ENCODE measurements at places on chromosomes 3 and 15.
A peak's percentile ranks its signal among the peaks of the same experiment; 100 is the strongest.

- DNase-seq = no peak
Observed at GRCh38 chr3:42116466-42116865, 25.3 kb downstream of the TRAK1 start.

GRCh38 chr15:41474436-41474835, 19.2 kb upstream of the ITPKA start:
- no peak for DNase-seq

GRCh38 chr3:101117465-101117864, 124.2 kb upstream of the ABI3BP start:
- no peak for DNase-seq

- DNase-seq = no peak
Observed at GRCh38 chr3:54273791-54274190, 151.4 kb downstream of the CACNA2D3 start.

- no peak for DNase-seq
Observed at GRCh38 chr15:90421527-90421926, 33.5 kb downstream of the IQGAP1 start.

GRCh38 chr3:155676252-155676981, 68.5 kb downstream of the PLCH1 start:
- peak; percentile 72 for DNase-seq

DNA sequence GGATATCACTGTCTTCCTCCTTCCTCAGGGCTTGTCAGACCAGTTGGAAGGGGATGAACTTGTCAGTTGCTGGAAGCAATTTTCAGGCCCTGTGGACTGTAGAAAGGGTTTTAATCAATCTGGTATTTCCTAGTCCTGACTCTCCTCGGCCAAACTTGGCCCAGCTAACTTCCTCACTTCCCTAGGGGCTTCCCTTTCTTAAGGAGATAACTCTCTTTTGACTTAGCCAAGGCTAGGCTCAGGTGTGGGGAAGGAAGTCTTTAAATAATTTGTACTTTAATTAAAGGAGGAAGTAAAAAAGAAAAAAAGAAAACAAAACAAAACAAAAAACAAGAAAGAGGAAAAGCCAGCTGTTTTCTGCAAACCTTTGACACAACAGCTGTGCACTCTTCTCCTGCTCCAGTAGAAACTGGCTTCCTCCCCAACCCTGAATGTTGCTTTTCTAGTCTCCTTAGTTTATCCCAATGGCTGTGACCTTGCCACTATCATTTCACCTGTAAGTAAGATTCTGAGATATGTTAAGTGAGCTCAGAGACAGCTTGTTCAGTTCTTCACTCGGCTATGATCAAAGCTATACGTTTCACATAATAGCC, 53.0 kb upstream of the ST3GAL6 start:
- DNase-seq = no peak

DNA sequence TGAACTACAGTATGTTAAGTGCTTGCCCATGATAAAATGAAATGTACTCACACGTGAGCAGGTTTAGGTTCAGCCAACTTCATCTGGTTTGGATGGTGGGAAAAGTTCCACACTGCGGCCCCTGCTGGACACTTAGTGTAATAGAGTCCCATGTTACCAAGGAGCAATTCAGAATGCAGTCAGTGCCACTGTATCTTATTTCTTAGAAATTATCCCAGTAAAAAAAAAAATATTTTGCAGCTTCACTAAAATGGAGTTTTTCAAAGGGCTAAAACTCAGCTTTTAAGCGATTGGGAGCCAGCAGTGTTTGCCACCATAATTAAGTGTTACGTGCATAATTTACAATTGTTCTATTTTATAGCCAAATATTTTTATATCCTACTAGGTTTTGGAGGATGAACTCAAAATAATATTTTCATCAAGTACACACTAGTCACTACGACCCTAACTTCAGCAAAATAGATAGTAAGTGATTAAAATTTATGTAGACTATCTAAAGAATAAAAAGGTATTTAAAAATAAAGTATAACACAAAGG, 371.7 kb upstream of the GBE1 start:
- peak; percentile 41 for DNase-seq

- no peak for DNase-seq
Observed at GRCh38 chr3:72434296-72434695, 413.9 kb downstream of the SHQ1 start.

GRCh38 chr3:25586167-25586505, 78.6 kb downstream of the TOP2B start:
- DNase-seq = no peak

GRCh38 chr3:173253471-173253870, 112.4 kb upstream of the SPATA16 start:
- no peak for DNase-seq

DNA sequence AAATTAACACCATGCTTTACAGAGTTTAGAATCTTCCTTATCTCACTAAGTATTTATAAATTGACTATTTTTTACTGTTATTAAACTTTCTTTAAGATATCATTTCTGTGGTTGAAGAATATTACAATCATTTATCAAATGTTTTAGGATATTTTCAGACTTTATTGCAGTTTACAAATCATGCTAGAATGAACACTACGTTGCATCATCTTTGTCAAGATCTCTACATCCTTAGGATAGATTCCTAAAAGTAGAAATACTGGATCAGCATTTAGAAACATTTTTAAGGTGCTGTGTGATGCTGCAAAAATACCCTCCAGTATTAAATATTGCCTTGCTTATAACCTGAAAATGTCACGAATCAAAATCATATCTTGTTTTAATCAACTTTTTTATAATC, 2.5 kb upstream of the PLD1 start:
- DNase-seq = no peak

GRCh38 chr15:101499863-101500713, 10.6 kb upstream of the PCSK6 start:
- DNase-seq = no peak

DNA sequence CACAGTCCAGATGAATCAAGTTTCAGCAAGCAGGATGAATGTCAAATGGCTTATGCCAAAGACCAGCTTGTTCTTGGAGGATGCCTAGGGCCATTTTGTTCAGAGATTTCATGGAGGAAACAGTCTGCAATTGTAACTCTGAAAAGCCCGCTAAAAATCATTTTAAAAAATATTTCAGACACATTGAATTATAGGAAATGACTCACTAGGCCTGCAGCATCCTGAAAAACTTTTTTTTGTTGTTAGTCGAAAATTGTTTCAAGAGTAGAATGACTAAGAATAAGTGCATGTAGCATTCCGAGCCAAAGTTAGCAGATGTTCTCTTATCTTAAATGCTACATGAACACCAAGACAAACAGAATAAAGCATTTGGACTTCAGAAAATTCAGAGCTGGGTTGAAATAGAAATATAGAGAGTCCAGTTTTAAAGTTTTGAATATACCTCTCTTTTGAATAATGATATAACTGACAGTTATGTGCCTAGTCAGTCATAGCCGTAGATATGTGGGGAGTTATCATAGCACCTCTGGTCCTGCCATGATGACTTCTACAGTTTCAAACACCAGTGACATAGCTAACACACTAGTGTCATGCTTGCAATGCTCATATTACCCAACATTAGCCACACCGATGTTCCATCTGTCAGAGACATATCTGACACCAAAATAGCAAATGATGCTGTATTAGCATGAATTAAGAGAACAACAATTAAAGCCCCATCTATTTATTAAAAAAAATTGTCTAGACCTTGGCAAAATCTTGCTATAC, 1462.8 kb upstream of the GBE1 start:
- DNase-seq = no peak

DNA sequence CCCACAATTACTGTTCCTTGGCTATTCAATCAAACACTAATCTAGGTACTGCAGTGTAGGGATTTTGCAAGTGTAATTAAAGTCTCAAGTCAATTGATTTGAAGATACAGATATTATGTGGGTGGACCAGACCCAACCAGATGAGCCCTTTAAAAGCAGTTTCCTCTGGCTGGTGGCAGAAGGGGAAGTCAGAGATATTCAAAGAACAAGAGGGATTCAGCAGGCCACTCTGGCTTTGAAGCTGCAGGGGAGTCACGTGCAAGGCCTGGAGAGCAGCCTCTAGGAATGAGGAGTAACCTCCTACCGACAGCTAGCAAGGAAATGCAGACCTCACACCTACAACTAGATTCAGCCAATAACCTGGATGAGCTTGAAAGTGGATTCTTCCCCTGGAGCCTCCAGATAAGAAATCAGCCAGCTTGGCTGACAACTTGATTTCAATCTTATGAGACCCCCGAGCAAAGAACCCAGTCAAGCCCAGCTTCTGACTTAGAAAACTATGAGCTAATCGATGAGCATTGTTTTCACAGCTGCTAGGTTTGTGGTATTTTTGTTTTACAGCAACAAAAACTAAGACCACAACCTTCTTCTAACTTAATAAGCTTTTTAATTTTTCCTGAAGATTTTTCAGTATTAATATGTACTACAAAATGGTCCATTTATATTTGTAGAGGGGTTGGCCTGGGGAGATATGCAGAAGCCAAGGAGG, 13.4 kb downstream of the HACD2 start:
- DNase-seq = no peak

GRCh38 chr15:39025321-39025720, 460.7 kb upstream of the RASGRP1 start:
- DNase-seq = no peak

GRCh38 chr3:11236588-11237461, 35.4 kb upstream of the ATG7 start:
- DNase-seq = peak; percentile 23

DNA sequence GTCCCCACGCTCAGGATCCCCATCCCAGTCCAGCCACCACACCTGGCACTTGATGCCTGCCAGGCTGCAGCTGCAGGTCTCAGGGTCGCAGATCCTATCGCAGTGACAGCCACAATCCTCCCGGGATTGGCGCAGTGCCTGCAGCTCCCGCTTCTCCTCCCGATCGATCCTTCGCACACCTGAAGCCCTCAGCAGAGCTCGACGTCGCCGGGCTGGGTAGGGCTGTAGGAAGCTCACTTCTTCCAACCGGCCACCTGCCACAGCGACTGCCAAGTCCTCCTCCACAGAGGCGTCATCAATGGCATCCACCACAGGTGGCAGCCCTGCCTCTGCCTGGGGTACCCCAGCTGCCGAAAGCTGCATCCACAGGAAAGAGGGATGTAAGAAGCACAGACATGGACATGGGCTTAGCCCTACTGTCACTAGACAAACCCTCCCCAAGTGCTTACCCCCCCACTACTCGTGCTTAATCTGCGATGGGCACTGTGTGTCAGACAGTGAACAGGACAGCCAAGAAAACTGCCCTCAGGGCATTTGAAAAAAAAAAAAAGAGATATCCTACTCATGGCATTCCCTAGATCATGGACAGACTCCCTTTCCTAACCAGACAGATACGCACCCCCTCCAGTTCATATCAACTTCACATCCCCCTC, 9.2 kb downstream of the CSRNP1 start:
- no peak for DNase-seq

DNA sequence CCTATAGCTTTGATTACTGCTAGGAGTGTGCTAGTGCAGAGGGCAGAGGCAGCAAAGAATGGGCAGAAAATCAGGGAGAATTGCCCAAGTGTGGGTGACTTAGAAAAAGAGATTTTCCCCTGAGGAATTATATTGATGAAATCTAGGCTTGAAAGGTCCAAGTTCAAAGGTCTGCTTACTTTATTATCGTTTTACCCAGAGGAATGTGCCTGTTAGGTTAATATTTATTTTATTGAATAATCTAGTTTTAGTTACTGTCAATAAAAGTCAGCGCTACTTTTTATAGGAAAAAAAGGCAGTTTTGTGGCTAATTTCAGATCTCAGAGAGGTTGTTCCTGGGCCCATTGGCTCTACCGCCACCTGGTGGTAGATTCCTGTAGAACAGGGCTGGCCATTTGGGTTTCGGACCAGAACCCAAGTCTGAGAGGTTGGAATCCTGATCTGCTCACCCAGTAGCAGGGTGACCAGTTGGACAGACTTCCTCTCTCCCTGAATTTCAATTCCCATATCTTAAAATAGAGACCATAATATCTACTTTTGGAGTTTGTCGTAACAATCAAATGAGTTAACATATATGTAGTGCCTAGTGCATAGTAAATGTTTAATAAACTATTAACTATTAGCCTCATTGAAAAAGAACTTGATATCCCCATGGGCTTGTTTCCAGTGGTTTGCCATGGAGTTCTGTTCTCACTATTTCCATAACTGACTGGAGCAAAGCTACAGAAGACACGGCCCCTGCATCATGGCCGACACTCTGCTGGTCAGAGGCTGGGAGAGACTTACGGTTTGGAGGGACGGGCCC, 62.7 kb upstream of the ZNF148 start:
- peak; percentile 15 for DNase-seq

GRCh38 chr15:65884511-65884910, 15.2 kb downstream of the RAB11A start:
- no peak for DNase-seq

- no peak for DNase-seq
Observed at GRCh38 chr3:136404056-136404455, 153.9 kb downstream of the PCCB start.

DNA sequence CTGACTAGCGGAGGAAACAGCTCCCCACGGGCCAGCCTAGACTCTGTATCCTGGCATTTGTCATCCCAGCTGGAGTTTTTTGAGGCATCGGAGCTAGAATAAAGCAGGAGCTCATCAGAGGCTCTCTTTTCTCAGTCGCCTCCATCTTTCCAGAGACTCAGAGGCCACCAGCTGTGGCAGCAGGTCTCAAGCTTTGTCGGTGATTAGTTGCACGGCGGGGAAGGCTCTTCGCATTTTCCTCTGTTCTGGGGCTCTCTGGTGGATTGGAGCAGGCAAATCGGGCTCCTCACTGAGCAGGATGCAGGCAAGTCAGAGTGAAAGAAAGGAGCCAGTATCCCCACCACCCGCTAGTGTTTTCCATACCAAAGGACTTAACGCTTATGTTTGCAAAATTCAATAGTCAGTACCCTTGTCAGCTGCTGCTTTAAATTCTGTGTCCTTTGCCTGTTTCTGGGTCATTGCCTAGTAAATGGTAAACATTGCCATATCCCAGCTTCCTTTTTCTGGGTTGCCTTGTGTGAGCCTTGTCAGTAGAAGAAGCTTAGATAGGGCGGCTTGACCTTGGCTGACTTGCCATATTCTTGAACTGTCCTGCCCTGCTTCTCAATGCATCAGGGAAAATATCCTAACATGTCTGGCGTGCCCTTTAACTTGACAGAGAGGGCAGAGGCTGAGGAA, 127.1 kb downstream of the PTPRG start:
- DNase-seq = no peak

GRCh38 chr3:129651435-129652202, 45.1 kb upstream of the PLXND1 start:
- no peak for DNase-seq

- no peak for DNase-seq
Observed at GRCh38 chr3:147046916-147047315, 359.4 kb downstream of the ZIC4 start.

DNA sequence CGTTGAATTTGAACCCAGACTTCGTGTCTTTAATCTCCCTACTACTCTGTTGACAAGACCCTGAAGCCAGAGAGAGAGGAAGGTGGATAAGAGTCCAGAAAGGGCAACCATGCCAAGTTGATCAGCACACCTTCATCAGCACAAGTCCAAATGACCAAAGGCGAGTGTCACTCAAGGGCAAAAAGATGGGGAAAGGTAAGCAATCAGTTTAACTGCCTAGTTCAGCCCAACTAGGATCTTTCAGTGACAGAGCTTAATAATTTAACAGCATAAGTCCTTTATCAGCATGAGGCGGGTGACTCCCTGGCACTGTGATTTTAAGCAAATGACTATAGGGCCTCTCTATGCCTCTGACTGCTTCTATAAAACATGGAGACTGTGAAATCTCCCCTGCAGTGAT, 6.2 kb downstream of the SUCLG2 start:
- DNase-seq = no peak

GRCh38 chr15:49134683-49135341, 20.6 kb downstream of the COPS2 start:
- no peak for DNase-seq
